ENCODE measurements at places on chromosomes 16 and 17.

GRCh38 chr17:27326051-27326450, 32.1 kb downstream of the WSB1 start:
- no peak for DNase-seq

DNA sequence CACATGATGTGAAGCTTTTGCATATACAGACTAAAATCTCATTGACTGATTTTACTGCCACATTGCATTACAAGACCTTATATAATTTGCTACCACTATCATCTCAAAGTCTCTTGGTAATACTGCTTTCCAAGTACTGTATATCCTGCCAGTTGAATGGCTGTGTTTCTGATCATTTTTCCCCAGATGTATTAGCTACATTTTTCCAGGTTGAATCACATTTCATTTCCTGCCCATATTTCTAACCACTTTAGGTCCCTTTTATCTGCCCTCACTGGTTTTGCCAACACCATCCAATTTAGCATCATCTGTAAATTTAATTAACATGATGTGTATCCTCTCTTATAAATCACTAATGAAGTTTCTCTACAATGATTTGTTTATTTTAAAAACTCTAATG, 365.7 kb upstream of the PMFBP1 start:
- no peak for DNase-seq

DNA sequence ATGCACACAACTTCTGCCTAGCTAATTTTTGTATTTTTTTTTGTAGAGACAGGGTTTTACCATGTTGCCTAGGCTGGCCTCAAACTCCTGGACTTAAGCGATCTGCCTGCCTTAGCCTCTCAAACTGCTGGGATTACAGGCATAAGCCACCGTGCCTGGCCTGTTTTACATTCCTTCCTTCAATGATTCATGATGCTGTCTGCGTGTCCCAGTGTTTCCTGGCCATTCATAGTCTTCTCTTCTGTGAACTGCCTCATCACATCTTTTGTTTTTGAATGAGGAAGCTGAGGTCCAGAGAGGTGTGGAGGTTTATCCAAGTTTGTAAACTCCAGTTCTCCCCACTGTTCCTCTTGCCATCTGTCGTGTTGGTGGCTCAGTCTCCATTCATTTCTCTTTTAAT, 64.5 kb upstream of the MED9 start:
- DNase-seq = no peak

- no peak for DNase-seq
Observed at GRCh38 chr16:67967958-67968399, 458 bp downstream of the SLC12A4 start.

DNA sequence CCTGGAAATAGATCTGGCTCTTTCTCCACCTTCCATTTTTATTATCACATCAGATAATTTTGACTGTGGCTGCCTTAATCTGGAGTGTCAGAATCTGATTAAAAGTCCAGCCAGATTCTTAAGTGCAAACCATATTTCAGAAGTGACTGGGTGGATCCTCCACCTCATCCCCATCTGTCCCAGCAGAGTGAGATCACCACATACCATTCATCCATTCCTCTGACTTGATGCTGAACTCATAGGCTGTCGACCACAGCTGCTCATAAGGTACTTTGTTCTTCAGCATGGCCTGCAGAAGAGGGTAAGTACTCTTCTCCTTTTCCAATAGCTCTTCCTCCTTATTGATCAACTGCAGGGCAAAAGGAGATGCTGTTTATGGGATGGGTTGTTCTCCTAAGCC, 53.5 kb downstream of the DNAH3 start:
- DNase-seq = no peak

DNA sequence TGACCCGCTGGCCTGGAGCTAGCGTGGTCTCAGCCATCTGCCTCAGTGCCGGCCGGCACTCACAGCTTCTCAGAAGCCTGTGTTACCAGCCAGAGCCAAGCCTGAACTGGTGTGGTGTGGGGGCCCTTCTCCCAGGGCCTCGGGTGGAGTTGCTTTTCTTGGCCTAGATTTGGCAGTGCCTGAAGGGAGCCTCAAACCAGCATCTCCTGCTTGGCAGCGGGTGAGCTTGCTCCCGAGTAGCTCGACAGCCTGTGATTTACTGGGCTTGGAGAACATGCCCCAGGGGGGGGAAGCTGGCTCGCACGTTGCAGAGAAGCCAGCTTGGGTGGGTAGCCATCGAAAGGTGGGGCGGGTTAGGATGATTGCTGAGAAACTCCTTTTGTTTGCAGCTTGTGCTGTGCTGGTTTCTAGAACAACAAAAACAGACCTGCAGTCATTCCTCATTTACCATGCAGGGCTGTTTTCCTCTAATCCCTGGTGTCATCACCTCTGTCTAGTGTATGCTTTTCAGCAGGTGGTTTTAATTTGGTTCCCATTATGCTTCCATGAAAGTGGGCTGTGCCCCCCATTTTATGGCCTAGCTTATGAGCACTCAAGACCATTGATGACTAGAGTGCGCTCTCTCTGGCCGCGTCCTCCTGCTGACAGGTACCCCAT, 42.2 kb downstream of the TBCD start:
- DNase-seq = no peak

GRCh38 chr16:9903-10665, 43.3 kb downstream of the POLR3K start:
- DNase-seq = no peak

DNA sequence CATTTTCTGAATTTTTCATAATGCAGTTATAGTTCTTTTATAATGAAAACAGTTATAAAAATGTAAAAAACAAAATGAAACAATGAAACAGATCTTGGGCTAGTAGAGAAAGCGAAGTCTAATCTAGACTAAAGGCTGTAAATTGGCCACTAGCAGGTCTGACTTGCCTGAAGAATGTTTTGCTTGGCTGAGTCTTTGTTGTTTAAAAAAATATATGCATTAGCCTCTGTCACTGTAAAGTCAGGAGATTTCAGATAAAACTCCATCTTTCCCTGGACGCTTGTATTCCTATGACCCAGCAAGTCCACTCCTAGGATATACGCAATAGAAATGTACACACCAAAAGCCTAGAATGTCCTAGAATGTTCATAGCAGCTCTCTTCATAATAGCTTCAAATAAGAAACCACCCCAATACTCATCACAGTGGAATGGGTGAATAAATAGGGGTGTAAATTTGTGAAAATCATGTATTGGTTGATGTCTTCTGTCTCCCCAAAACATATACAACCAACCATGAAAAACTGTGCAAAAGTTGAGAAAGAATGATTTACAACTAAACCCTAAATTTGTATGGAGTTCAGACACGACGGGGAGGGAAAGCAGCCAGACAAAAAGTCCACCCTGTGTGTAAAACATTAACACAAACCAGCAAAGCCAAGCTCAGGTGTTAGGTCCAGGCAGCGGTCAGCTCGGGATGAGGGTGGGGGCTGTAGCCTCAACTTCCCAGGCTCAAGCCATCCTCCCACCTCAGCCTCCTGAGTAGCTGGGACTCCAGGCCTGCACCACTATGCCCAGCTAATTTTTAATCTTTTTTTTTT, 37.7 kb upstream of the MEAK7 start:
- DNase-seq = no peak

- no peak for DNase-seq
Observed at GRCh38 chr17:50013079-50013478, 18.1 kb upstream of the DLX3 start.

DNA sequence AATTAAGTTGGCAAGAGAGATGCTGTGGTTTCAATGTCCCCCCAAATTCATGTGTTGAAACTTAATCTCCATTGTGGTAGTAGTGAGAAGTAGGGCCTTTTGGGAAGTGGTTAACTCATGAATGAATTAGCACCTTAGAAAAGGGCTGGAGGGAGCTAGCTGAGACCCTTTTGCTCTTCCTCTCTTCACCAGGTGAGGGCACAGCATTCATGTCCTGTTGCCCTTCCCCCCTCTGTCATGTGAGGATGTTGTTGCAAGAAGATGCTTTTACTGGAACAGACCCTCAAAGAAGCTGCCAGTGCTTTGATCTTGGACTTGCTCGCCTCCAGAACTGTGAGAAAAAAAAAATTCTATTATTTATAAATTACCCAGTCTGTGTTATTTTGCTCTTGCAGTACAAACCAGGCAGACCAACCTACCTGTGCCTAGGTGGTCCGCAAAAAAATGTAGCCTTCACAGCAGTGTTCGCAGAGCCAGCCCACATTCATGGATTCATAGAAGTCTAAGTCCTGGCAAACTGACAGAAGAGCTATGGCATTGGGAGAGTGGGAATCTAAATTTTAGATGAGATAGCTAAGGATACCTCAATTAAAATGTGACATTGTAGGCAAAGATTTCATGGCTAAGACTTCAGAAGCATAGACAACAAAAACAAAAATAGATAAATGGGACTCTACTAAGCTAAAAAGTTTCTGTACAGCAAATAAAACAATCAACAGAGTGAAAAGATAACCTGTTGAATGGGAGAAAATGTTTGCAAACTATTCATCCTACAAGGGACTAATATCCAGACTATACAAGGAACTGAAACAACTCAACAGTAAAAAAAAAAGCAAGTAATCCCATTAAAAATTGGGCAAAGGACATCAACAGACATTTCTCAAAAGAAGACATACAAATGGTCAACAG, 32.0 kb upstream of the ABCA5 start:
- no peak for DNase-seq

DNA sequence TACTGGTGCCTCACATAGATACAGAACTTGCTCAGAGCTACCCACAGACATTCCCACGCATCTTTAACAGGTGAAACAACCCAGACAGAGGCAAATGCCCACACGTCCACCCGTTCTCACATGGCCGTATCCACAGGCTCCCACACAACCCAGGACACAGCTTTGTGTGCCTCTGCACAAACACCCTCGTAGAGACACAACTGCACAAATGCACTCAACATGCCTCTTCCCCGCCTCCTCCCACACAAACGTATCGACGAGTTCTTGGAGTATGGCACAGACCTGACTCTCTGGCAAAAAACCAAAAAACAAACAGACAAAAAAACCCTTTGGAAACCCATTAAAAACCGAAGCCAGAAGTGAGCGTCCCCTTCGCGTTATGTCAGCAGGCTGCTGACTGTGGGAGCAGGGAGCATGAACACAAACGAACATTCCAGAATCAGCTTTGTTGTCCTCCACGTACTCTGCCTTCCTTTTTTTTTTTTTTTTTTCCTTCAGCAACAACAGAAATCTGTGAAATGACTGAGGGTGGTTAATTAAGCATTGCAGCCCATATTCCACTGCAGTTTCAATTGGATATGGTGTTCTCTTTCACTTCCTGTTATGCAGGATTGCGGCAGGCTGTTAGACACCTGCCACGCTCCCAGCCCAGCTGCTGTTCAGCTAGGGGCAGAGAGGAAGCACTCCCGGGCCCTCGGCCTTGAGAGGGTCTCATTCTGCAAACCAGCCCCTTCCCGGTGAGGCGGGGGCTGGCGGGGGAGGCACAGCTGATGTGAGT, 313.7 kb downstream of the MAF start:
- DNase-seq = no peak

DNA sequence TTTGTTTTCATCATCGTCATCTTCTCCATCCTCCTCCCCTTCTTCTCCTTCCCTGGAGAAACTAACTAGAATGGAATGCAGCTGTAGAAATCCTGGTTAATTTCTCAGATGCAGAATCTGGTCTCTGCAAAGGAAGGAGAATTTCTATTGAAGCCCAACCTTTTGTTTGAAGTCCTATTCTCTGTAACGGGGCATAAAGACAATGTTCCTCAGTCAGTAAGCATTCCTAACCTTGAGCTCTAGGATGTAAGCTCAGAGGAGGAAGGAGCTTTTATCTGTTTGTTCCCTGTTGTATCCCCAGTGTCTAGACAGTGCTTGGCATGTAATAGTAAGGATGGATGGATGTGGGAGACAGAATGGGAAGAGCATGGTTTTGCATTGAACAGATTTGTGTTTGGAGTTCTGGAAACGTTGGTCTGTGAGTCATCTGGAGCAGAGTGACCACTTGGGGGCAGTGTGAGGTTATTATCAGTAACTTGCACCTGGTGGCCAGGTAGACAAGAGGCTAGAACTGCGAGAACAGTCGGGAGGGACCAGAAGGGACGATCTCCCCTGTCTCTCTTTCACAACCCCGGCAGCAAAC, 363.7 kb downstream of the SNX29 start:
- no peak for DNase-seq

DNA sequence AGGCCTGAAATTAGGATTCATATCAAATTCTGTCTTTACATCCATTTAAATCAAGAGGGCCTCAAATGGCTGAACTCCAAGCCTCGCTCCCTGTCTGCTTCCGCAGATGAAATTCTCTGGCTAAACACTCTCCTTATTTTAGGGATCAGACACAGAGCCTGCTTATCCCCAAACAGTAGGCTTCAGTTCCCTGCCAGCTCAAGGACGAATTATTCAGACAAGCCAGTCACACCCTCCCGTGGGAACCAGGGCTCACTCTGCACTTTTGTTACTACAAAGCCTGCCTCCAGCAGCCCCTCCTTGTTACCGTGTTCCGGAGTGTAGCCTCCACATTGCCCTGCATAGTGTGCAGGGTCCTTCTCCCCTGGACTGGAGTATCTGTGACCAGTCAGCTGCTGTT, 46.6 kb upstream of the LCMT1 start:
- DNase-seq = no peak

DNA sequence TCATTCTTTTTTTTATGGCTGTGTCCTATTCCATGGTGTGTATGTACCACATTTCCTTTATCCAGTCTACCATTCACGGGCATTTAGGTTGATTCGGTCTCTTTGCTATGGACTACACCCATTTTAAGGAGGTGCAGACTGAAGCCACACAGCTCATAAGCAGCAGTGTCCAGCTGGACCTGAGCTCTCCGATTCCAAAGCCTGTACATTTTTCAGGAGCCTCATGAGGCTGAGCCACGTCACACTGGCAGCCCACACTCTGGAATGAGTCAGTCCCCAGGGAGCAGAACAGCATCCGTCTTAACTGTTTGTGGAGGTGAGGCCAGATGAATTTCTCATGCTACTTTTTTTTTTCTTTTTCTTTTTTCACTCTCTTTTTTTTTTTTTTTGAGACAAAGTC, 116.1 kb downstream of the C16orf95 start:
- DNase-seq = no peak

GRCh38 chr16:11379420-11379819, 34.2 kb downstream of the RMI2 start:
- DNase-seq = no peak

GRCh38 chr17:73482251-73482716, 162.0 kb downstream of the SDK2 start:
- DNase-seq = no peak

DNA sequence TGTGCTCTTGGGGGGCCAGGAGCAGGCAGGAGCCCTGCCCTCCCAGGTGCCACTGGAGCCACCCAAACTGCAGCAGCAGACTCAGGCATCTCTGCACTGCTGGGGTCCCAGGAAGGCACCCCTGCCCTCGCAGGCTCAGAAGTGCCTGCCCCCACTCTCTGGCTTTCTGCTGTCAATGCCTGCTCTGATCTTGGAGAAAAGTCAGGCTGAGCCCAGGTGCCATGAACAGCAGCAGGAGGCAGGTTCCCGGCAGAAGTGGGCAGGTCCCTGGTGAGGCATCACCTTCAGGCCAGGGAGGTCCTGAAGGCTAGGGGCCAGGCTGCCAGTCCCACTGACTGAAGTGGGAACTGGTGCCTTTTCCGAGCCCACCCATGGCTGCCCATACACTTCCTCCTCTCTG, 106.5 kb downstream of the MGAT5B start:
- DNase-seq = no peak
